DMS79 (cell line): ENCODE measurements at places on chromosomes 2 and 18.

DNA sequence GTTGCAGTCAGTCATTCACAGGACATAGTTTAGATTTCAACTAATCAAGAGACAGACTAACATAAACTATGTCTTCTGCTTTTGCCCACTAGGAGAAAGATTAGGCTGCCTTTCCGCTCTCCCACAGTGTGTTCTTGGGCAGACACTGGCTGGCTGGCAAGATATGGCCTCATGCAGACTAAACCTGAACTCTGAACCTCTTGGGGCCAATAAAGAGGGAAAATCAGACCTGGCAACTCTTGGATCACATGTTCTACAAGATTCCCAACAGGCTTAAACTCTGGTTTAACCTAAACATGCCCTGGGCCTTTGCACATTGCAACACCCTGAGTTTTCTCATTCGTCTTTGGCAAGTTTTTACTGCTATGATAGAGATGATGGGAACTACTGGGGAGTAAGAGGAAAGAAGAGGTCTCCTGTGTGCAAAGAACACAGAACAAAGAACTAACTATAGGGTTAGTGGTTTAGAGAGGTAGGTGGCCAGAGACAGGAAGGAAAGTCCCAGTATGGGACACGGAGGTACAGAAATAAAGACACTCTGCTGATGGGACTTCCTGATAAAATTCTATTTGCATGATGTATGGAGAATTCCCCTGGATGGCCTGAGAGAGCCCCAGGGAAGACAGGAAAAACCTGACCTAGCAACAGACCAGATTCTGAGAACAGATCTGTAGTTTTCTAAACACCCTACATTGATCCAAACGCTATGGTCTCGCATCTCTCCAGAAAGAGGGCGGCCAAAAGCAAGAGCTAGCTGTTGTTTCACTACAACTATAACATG, 2.0 kb upstream of the ATRAID start:
- DNase-seq: no peak

GRCh38 chr2:124953921-124954320, 928.8 kb downstream of the CNTNAP5 start:
- DNase-seq: no peak

GRCh38 chr2:1742681-1743395, 1.5 kb downstream of the PXDN start:
- DNase-seq: no peak

DNA sequence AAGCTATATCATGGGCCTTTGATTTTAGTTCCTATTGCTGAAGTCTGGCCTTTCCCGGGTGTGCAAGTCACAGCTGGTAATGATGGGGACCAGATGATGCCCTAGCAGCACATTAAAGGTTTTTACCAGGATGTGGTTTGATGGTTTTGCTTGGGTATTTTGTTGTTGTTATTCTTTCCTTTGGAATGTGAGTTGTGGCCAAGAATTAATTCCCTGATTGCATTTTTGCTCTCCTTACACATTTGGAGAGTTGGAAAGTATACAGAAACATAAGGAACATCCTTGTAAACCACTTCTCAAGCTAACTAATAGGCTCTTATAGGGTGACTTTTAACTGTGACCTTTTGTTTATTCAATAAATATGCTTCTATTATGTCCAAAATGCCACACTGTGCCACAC, 154.1 kb upstream of the MMADHC start:
- no peak for DNase-seq

GRCh38 chr18:62987055-62987830, 271.9 kb downstream of the PHLPP1 start:
- DNase-seq: no peak

DNA sequence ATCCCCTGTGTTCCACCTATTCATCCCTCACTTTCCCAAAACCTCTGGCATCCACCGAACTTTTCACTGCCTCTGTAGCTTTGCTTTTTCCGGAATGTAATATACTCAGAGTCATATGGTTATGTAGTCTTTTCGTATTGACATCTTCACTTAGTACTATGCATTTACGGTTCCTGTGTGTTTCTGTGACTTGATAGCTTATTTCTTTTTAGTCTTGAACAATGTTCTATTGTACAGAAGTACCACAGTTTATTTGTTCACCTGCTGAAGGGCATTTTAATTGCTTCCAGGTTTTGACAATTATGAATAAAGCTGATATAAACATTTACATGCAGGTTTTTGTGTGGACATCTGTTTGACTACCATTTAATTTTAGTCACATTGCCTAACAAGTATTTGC, 154.7 kb upstream of the DOK6 start:
- DNase-seq: no peak

DNA sequence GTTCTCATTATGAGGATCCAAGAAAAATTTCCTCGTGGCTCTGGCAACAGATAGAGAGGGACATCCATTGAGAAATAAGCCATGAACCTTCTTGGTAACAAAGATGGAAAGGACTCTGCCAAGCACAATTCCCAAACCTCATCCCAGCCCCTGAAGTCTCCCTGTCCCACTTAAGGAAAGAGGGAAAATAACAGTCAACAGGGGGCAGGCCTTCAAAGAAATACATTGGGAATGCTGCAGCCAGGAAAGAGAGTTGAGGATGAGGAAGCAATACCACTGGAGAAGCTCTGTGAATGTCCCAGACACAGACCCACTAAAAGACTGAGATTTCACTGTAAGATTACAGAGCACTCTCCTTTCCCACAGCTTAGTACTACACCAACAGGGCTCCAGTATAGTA, 93.2 kb downstream of the CD226 start:
- DNase-seq: no peak

- DNase-seq: no peak
Observed at GRCh38 chr2:8623958-8624591, 57.8 kb upstream of the ID2 start.

GRCh38 chr18:71846716-71847115, 697.4 kb downstream of the CBLN2 start:
- no peak for DNase-seq

DNA sequence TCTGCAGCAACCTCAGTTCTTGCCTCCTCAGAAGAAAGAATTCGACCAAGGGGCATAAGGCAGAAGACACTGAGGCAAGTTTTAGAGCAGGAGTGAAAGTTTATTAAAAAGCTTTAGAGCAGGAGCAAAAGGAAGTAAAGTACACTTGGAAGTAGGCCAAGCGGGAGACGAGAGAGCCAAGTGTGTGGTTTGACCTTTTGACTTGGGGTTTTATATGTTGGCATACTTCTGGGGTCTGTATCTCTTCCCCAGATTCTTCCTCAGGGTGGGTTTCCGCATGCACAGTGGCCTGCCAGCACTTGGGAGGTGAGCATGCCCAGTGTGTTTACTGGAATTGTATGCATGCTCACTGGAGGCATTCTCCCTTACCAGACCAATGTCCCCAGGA, 59.3 kb upstream of the ANKRD44 start:
- no peak for DNase-seq

GRCh38 chr2:117639401-117639800, 175.1 kb upstream of the DDX18 start:
- no peak for DNase-seq
